ENCODE measurements at places on chromosomes 7 and 10. TPM values are rescaled to one million over a fixed set of nuclear protein-coding genes. Genes with fewer than 3 reads are reported as not detected.

- no peaks in the 10 kb centered on the region for H3K36me3 ChIP-seq
- peaks cover under 1% of the 10 kb centered on the region for H3K27me3 ChIP-seq
- peaks cover 11% of the 10 kb centered on the region for H3K4me1 ChIP-seq
- H3K4me3 ChIP-seq = no peak overlapping the region
- no peak for DNase-seq
- H3K27ac ChIP-seq = no peak overlapping the region
Observed at GRCh38 chr10:19824381-19825342, 8.4 kb downstream of the PLXDC2 start.

DNA sequence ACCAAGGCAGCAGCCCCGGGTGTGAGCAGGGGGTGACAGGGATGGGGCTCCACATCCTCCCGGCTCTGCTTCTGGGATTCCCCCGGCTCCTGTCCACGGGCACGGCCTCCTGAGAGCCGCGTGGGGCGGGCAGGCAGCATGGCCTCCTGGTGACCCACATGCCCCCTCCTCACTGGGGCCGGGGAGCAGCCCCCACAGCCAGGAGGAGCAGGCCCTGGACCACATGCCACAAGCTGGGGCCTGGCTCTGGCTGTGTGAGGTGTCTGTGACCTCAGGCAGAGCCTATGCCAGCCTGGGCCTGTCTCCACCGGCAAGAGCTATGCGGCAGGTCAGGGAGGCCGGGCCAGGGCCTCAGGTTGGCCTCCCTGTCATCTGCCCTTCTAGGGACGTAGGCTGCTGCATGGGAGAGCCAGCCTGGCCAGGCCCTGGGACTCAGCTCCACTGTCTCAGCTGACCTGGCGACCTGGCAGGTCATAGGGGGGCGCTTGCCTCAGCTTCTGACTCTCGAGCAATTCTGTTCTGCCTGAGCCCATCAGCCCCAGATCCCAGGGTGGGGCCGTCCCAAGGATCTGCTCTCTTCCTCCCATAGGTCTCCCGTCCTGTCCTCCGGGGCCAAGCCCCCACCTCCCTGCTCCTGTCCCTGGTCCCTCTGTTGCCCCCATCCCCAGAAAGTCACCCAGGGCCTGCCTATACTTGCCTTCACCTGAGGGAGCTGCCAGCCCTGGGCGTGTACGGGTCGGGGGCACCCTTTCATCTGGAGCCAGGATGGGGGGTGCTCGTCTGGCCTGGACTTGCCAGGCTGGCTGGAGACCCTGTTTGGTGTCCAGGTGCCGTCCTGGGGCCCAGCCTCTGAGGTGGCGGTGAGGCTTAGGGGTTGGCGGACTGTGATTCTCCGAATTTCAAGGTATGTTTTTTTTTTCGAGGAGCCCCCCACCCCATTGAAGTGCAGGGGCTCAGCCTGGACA is 3.9 kb upstream of the TMEM184A start:
- no peaks in the 10 kb centered on the region for H3K4me1 ChIP-seq
- no peak overlapping the region for H3K4me3 ChIP-seq
- H3K27me3 ChIP-seq = no peaks in the 10 kb centered on the region
- H3K27ac ChIP-seq = no peak overlapping the region

GRCh38 chr10:1465418-1465911 is 271.9 kb downstream of the ADARB2 start:
- no peak overlapping the region for H3K4me3 ChIP-seq
- no peaks in the 10 kb centered on the region for H3K36me3 ChIP-seq
- no peaks in the 10 kb centered on the region for H3K27me3 ChIP-seq
- no peak overlapping the region for H3K27ac ChIP-seq
- DNase-seq = no peak
- peaks cover 36% of the 10 kb centered on the region for H3K4me1 ChIP-seq

- H3K36me3 ChIP-seq = no peaks in the 10 kb centered on the region
- no peaks in the 10 kb centered on the region for H3K4me1 ChIP-seq
- no peak overlapping the region for H3K4me3 ChIP-seq
- no peak for DNase-seq
- H3K27me3 ChIP-seq = no peaks in the 10 kb centered on the region
- no peak overlapping the region for H3K27ac ChIP-seq
Observed at GRCh38 chr7:22325671-22326070, 31.3 kb downstream of the RAPGEF5 start.

DNA sequence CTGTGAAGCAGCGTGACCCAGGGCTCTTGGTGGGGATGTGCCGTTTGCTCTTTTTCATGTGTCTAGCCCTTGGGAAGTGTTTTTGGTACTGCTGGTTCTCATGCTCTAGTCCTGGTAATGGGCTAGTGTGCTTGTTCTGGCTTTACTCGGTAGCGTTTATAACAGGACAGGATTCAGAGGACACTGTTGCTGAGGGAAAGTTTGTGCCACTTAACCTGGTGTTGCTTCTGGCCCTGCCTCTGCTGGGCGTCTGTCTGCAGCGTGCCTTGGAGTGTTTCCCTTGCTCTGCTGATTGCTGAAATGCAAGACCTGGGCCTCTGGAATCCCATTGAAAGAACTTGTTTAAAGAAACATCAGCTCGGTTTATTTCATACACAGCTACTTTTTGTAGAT is 35.0 kb downstream of the INPP5A start:
- DNase-seq = no peak
- H3K4me3 ChIP-seq = no peak overlapping the region
- peaks cover 8% of the 10 kb centered on the region for H3K4me1 ChIP-seq
- no peak overlapping the region for H3K27ac ChIP-seq
- H3K36me3 ChIP-seq = no peaks in the 10 kb centered on the region

DNA sequence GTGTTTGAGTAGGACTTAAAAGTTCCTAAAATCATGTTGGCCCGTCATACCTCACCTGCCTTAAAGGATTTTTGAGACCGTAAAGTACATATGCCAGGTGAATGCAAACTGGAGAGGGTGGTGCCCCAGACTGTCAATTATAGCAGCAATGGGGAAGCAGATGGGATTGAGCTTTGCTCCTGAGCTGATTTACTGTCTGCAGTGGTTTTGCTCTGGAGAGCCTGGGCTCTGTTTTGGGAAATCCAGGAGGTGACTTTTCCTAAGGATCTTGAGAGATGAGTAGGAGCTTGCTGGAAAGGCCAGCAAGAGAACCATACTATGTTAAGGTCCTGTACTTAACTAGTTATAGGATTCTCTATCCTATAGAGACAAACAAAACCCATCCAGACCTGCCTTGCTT is 43.0 kb downstream of the COL13A1 start:
- DNase-seq = no peak
- H3K27ac ChIP-seq = no peak overlapping the region
- no peaks in the 10 kb centered on the region for H3K27me3 ChIP-seq
- peaks cover 59% of the 10 kb centered on the region for H3K4me1 ChIP-seq
- H3K4me3 ChIP-seq = no peak overlapping the region
- H3K36me3 ChIP-seq = no peaks in the 10 kb centered on the region

DNA sequence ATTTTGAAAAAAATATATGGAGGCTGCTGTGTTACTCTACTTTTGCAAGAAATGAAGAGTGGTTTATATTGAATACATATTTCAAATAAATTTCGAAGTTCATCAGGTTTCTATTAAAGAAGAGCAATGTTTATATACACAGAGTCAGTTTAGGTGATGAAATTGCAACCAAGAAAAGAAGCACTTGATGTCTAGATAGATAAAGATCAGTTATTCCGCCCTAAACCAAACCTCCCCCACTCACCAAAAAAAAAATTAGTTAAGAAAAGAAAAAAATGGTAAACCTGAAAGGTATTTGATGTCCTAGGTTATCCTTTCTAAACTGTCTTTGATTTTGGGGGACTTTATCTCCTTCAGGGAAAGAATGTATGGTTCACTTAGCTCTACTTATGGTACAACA is 111.8 kb downstream of the SKIDA1 start:
- H3K4me1 ChIP-seq = peaks cover 11% of the 10 kb centered on the region
- no peak overlapping the region for H3K4me3 ChIP-seq
- no peaks in the 10 kb centered on the region for H3K36me3 ChIP-seq

DNA sequence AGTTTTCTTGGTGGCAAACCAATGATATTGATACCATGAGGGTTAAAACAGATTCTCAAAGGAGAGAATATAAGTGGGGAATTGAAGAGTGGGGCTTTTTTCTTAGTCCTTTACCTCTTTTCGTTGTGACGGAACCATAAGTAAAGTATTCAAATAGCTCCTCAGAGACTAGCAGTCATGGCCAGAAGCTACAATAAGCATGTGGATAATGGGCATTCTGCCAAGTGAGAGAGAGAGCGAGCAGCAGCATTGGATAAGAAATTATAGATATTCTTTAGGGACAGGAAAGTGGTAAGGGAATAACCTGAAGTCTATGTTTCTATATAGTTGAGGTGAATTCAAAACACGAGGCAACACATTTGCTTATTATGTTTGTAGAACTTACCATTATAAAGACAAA is 235.1 kb downstream of the SEMA3E start:
- H3K4me1 ChIP-seq = no peaks in the 10 kb centered on the region
- DNase-seq = no peak
- no peaks in the 10 kb centered on the region for H3K36me3 ChIP-seq
- no peak overlapping the region for H3K4me3 ChIP-seq
- no peaks in the 10 kb centered on the region for H3K27me3 ChIP-seq
- no peak overlapping the region for H3K27ac ChIP-seq

- peak overlapping the region; percentile 21 for H3K27ac ChIP-seq
- no peaks in the 10 kb centered on the region for H3K27me3 ChIP-seq
- H3K4me1 ChIP-seq = peaks cover 55% of the 10 kb centered on the region
- H3K36me3 ChIP-seq = peaks cover 5% of the 10 kb centered on the region
Observed at GRCh38 chr10:73786512-73786885, 1.1 kb downstream of the ZSWIM8 start.

DNA sequence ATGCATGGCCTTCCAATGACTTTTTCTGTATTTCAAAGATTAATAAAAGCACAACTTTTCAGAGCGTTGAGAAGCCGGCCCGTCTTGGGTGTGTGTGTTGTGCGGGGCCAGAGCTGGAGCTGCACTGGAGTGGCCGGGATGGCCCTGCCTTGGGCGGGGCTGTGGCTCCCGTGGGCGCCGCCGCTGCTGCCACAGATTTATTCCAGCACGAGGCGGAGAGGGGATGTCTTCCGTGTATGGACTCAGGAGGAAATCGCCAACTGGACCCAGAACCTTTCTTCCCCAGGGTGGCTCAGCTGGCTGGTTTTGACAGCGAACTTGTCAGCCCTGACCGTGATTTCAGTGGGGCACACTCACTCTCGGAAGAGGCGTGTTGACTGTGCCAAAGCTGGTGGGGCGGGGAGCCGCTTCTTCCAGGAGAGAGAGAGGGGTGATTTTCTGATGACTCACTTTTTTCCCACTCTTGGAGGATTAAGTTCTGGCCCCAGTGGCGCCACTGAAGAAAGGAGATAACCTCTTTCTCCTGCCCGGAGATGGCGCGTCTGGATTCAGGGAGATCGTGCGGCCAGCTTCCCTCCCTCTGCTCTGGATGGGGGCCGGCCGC is 72.4 kb downstream of the DNAJB6 start:
- peaks cover 10% of the 10 kb centered on the region for H3K4me1 ChIP-seq
- H3K4me3 ChIP-seq = no peak overlapping the region
- no peak overlapping the region for H3K27ac ChIP-seq
- no peak for DNase-seq

DNA sequence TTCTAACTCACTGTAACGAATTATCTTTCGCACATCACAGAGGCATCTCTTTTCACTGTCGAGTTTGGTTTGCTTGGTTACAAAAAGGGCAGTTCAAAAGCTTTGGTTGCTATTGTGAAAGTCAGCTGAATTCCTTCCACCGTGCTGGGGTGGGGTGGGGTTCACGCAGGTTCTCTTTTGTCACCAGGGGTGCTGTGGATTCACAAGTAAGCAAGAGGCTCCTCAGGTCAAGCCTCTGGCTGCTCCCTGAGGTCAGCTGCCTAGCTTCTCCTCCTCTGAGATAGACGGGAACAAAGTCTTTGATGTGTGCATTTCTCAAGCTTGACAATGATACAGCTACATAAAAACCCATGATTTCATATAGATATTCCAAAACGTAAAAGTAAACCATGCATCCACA is 47.7 kb downstream of the EGFR start:
- no peaks in the 10 kb centered on the region for H3K36me3 ChIP-seq
- H3K27me3 ChIP-seq = peaks cover 5% of the 10 kb centered on the region
- H3K4me1 ChIP-seq = peaks cover 51% of the 10 kb centered on the region
- DNase-seq = no peak

DNA sequence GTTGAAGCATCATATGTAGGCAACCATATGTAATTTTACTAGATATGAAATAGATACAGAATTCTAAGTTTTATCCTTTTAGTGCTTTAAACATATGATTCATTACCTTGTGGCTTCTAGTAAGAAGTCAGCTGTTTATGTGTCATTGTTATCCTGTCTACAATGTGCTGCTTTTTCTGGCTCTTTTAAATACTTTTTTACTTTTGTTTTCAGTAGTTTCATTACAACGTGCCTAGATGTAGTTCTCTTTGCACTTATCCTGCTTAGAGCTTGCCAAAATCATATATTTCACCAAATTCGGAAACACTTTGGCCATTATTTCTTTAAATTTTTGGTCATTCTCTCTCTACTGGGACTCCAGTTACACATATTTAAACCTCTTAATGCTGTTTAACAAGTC is 26.4 kb downstream of the YAE1 start:
- H3K27ac ChIP-seq = no peak overlapping the region
- H3K4me1 ChIP-seq = peaks cover 5% of the 10 kb centered on the region
- H3K36me3 ChIP-seq = no peaks in the 10 kb centered on the region
- no peak for DNase-seq

DNA sequence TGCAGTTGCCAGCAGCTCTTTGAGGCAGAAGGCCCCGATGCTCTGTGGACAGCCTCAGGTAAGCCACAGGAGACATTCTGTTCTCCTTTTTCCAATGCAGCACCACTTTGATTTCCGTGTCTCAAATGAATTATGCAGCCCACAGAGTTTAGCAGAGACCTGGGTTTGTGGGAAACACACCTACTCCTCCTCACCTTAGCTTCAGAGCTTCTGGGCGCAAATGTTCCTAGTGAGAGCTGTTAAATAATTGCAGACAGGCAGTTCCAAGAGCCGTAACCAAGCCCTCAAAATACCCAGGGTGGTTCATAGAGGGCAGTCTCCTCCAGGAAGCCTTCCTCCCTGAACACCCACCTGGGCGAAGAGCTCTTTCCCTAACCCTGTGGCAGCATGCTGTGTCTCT is 69.2 kb upstream of the AGK start:
- no peaks in the 10 kb centered on the region for H3K27me3 ChIP-seq
- H3K4me3 ChIP-seq = no peak overlapping the region
- DNase-seq = no peak

- no peak for DNase-seq
- no peaks in the 10 kb centered on the region for H3K27me3 ChIP-seq
- no peak overlapping the region for H3K4me3 ChIP-seq
- H3K27ac ChIP-seq = no peak overlapping the region
- no peaks in the 10 kb centered on the region for H3K36me3 ChIP-seq
Observed at GRCh38 chr10:85493703-85494102, 872.9 kb downstream of the GRID1 start.

- H3K36me3 ChIP-seq = no peaks in the 10 kb centered on the region
- no peaks in the 10 kb centered on the region for H3K27me3 ChIP-seq
- no peak overlapping the region for H3K4me3 ChIP-seq
- DNase-seq = no peak
- no peaks in the 10 kb centered on the region for H3K4me1 ChIP-seq
Observed at GRCh38 chr10:86103391-86104101, 263.0 kb downstream of the GRID1 start.

GRCh38 chr7:75690121-75690523 is 48.6 kb downstream of the HIP1 start:
- H3K36me3 ChIP-seq = no peaks in the 10 kb centered on the region
- H3K4me3 ChIP-seq = no peak overlapping the region
- H3K4me1 ChIP-seq = no peaks in the 10 kb centered on the region

Gene TAC1
- total RNA-seq = 0.45 TPM

Gene FGFR2
- total RNA-seq = 58.4 TPM

Gene CTTNBP2
- total RNA-seq = 12.5 TPM

Gene ZEB1
- 38.7 TPM for total RNA-seq
